ENCODE measurements at places on chromosomes 1 and 21.

DNA sequence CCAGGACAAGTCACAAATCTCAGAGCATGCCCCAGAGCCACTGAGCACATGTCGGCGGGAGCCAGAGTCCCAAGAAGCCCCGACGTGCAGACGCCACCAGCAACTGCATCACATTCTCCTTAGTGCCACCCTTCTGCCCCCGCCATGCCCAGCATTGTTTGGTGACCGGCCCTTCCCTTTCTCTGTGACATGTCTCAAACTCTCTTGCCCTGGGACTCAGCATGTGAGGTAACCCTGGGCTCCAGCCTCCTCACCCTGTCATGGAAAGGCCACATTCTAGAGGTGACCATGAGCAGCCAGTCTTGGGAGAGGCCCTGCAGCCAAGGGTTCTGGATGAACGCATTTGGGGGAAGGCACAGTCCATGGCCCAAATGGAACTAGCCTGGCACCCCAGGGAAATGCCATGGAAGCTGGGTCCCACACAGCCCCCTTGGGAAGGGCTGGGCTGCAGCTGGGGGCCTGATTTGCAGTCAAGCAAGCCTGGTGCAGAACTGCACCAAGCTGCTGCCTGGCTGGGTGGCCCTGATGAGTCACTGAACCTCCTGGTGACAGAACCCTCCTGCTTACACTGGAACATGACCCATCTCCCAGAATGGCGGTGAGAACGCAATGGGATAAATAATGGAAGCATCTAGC, 94.4 kb downstream of the ITPKB start:
- DNase-seq: no peak

DNA sequence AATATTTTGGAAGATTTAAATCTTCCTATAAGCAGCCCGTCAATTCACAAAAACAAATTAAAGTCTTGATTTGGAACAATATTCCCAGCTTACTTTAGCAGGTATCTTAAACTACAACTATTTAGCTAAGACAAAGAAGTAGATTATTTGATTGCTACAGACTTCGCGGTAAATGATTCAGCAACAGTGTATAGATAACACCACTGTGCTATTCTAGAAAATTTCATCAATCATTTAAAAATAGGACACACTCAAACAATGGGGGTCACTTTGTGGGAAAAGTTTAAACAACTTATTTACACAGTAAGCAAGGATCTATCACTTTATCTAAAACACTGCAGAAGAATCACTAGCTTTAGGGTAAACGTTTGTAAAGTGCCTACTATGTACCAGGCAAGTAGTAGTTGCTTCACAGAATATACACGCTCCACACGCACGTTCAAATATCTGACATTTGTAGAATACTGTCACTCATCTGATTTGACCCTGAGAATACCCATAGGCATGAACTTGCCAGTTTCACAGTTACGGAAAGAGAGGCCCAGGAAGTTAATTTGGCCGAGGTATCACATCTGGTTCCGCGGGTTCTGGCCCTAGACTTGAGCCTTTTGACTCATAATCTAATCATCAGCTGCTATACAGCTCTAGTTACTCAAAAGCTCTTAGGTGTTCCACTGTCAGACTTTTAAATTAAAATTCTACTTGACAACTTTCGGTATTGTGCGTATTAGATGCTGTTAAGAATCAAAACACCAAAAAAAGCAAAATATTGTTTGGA, 876 bp downstream of the DENND2C start:
- DNase-seq: peak; percentile 25

- no peak for DNase-seq
These were observed 44.6 kb downstream of the ZSCAN20 start for GRCh38 chr1:33516891-33517567.

- DNase-seq: no peak
These were observed 259.2 kb downstream of the MATN1 start for GRCh38 chr1:30464187-30464617.

DNA sequence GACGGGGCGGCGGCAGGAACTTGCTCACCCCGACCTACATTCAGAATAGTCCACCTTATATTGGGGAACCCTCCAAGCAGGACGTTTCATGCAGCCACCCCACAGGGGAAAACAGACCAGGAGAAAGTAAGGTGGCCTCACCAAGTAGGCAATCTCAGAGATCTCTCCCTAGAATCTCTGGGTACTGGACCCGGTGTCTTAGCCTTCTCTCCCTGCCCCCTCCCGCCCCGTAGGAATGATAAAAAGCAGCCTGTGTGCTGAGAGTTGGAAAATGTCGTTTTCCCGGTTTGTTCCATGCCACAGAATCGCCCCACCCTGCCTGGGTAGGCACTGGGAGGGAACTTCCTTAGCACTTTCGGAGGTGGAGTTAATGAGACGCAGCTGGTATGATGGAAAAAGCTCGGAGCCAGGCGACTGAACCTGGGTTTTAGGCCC, 789 bp upstream of the PTPN14 start:
- DNase-seq: peak; percentile 62

DNA sequence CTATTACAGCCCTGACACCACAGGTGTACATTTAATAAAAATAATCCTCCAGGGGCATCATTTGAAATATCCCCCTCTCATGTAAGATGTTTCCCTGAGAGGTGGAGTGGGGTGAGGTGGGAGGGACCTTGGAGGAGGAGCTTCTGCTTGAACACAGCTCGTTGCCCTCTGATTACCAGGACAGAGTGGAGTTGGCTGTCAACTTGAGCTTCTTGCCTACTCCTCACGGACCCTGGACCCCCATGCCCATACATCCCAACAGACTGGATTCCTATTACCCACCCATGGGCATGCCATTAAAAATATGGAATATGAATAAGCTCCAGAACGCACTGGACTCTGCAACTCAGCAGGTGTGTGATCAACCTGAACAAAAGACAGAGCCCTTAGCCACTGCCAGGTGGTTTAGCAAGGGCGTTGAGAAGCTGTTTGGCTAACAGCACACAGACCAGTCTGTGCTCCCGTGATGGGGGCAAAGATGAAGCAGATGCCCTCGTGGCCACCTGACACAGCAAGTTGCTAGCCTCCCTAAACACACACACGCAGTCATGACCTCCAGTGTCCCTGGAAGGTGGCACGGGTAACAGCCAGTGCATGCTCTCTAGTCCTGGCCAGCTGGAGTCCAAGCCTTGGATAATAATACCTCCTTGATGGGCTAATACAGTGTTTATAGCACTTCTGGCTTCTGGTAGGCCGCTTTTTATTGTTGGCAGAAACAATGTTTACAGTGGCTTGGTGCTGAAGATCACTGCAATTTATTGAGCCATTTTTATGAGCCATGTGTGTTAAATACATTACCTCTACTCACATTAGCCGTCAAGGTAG, 155.0 kb downstream of the TOMM20 start:
- no peak for DNase-seq

GRCh38 chr21:15895142-15896106, 165.6 kb downstream of the USP25 start:
- no peak for DNase-seq

- DNase-seq: no peak
These were observed 89.6 kb upstream of the PTGFR start for GRCh38 chr1:78401148-78401547.

DNA sequence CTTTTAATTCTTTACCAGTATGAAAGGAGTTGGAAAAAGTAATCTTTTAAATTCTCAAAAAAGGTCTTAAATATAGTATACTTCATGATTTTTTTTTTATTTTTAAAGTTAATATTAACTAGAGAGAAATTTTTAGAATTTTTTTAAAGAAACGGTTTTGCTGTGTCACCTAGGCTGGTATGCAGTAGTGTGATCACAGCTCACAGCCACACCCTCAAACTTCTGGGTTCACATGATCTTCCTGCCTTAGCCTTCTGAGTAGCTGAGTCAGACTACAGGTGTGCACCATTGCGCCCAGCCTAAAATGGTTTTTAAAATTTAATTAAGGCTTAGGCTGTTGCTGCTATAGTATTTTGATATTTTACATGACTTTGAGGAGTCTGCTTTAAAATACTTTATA, 52.4 kb downstream of the TLCD4 start:
- DNase-seq: no peak

DNA sequence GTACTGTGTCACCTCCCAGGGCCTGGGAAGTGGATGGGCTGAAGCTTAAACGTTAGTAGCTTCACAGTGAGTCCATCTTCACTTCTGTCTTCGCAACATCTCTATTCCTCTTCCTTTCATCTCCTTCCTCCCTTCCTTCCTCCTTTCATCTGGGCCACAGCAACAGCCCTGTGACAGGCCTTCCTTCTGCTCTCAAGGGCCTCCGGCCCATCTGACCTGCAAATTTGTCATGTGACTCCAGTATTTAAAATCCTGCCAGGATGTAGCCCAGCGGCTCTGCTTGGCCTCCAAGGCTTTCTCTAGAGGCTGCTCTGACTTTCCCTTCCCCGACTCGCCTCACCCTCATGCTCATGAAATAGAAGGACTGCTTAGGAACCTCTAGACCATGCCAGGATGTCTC, 10.9 kb upstream of the BATF3 start:
- no peak for DNase-seq

GRCh38 chr1:26070296-26070962, 3.0 kb upstream of the TRIM63 start:
- DNase-seq: peak; percentile 21

DNA sequence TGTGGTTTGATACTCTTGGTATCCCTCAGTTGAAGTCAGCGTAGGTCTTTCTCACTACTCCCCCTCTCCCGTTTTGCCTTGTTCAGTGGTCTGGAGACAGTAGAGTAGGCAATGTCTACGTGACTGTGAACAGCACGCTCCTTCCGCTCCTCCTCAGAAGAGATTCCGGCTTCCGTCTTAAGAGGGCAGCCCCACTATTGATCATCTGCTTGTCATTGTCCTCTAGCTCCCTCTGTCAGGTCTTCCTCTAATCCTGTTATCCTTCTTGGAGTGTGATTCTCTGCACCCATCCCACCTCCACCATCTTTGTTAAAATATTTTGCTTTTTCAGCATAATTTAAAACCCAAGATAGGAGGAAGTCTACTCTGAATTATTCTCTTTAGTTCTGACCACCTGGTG, 129.9 kb upstream of the KCNK2 start:
- DNase-seq: peak; percentile 84

DNA sequence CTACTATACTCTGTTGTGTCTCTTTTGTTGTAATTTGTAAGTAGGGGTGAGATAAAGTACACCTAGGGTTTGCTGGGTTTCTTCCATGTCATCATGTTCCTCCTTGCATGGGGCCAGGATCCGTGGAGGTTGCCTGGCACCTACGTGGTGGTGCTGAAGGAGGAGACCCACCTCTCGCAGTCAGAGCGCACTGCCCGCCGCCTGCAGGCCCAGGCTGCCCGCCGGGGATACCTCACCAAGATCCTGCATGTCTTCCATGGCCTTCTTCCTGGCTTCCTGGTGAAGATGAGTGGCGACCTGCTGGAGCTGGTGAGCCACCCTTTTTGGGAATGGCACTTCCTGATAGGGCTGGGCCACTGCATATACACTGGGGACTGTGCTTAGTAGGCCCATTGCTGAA, 4.4 kb downstream of the PCSK9 start:
- no peak for DNase-seq

GRCh38 chr1:39331647-39332046, 127.2 kb downstream of the MACF1 start:
- no peak for DNase-seq

GRCh38 chr1:53127546-53127945, 14.9 kb downstream of the SLC1A7 start:
- peak; percentile 59 for DNase-seq

DNA sequence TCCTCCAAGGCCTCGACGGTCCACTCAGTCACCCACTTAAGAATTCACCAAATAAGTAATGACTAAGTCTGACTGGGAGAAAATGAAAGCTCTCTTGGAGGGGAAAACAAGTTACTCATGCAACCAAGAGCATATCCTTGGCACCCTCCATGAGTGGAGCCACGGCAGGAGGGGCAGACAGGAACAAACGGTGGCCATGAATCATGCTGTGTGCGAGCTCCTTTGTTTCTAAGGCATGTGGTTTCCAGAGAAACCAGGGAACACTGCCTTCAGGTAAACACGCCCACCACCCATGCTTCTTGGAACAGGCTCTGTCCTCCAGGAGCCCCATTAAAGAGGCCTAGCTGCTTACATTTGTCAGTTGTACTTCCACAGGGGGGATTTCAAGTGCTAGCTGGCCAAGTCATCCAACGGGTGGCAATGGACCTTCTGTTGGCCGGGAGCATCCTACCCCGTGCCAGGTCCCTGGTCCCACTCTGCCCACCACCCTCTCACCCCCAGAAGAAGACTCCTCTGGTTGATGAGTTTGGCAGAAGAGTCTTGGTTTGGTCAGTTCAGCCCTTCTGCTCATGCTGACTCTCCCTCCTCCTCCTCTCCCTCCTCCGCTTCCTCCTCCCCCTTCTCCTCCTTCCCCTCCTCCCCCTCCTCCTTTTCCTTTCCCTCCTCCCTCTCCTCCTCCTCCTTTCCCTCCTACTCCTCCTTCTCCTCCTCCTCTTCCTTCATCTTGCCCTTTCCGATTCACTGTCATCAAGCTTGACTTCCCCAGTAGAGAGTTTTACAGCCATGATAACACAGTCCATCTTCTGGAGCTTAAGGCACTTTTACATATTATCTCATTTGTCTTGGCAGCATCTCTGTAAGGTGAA, 107.6 kb downstream of the CCDC185 start:
- no peak for DNase-seq

- DNase-seq: no peak
These were observed 94.4 kb upstream of the RGS4 start for GRCh38 chr1:162974810-162975209.

DNA sequence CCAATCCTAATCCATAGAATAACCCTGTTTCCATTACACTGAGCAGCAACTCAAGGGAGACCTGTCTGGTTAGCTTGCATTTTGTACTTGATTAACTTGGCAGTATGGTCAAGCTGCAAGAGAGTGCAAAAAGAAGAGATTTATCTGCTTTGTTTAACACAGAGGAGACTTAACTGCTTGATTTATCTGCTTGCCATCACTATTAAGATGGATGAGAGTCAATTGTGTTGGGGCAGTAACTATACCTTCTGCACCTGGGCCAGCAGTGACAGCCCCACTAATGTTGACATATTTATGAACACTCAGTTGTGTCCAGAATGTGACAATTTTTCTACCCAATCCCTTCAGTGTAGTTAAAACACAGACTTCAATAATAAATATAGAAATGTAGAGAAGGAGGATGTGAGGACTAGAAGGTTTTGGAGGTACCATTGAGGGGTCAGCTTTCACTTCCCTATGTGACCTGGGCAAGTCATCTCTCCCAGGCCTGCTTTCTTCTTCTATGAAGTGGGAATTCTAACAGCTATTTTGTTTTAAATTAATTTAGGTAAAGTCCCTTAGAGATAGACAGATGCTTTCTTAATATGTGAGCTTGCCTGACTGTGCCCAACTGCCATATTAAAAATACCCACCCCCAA, 159.1 kb upstream of the KCNK2 start:
- DNase-seq: no peak

DNA sequence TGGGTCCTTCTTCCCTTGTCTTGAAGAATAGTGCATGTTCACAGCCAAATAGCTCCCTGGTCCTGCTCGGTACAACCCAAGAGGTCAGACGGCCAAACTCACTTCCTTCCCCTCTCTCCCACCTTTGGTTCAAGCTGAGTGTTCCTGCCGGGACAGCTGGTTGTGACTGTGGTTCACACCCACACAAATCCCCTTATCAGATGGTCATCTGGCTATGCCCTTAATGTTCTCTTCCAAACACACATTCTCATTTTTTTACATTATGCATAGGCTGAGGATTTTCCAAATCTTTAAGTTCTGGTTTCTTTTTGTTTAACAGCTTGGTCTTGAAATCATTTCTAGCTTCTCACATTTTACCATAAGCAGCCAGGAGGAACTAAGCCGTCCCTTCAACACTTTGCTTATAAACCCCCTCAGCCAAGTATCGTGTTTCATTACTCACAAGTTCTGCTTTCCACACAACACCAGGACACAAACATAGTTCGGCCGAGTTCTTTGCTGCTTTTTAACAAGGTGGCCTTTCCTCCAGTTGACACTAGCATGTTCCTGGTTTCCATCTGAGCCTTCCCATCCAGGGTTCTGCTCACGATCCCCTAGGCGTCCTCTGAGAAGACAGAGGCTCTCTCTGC, 19.7 kb upstream of the TSPEAR start:
- DNase-seq: no peak

Data from NCI-H524 (cell line).